ENCODE measurements at places on chromosomes 11 and 22.

- no peak for DNase-seq
Measured at GRCh38 chr11:8327761-8328192, 64.1 kb upstream of the LMO1 start.

DNA sequence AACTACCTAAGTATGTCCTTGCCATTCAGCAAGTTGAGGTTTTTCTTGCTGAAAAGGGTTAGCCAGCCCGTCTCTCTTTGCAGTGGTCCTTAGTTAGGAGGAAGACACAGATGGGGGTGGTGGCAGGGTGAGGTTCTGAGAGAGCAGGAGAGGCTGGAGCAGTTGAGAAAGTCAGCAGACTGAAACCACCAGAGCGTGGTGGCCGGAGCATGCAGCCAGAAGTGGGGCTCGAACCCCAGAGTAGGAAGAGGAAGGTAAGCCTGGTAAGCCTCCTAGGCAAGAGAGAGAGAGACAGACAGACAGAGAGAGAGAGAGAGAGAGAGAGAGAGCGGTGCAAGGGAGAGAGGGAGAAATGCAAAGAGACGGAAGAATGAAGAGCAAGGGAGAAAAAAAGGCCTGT, 9.2 kb upstream of the SCN4B start:
- no peak for DNase-seq

GRCh38 chr22:49005557-49005956, 822.1 kb downstream of the BRD1 start:
- no peak for DNase-seq

DNA sequence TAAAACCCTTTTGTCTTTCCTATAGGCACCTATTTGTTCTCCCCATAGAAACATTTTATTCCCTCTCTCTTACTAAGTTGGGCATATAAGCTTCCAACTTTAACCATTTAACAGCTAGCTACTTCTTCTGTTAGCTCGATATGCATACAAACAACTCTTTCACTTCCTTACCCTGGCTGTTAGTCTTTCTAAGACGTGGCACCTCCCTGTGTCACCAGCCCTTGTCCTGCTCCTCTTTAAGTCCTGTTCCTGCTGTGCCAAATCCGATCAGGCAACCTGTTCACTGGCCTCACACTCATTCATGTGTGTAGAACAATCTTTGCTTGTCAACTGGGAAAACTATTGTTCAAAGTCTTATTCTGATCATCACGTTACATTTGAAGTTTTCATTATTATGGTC, 1376.1 kb upstream of the TENM4 start:
- DNase-seq, result no peak

DNA sequence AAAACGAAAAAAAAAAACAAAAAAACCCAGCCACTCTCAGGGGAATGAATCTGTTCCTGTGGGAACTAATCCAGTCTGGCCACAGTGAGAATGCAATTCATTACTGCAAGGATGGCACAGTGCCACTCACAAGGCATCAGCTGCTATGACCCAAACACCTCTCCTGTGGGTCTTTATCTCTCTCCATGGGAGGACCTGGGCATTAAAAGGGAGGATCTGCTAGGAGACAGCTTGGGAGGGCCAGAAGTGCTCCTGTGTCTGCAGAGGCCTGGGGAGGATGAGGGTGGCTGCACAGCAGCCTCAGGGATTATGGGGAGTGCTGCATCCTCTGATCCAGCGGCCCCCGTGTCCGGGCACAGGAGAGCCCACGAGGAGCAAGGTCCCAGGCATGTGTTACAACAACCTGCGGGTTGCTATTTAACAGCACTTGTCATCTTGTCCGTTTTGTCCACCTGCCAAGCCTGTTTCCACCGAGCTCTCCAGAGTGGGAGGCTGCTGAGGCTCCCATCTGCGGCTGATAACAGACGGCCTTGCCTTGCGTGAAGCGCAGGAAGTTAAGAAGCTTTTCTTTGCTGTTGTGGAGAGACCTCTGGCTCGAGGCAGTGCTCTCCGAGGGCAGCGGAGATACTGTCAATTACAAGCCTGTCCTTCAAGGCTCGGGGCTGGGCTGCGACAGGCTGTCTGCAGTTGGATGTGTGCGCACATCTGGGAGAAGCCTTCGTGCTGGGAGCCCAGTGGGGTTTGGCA, 97.7 kb downstream of the NXPE2 start:
- no peak for DNase-seq

DNA sequence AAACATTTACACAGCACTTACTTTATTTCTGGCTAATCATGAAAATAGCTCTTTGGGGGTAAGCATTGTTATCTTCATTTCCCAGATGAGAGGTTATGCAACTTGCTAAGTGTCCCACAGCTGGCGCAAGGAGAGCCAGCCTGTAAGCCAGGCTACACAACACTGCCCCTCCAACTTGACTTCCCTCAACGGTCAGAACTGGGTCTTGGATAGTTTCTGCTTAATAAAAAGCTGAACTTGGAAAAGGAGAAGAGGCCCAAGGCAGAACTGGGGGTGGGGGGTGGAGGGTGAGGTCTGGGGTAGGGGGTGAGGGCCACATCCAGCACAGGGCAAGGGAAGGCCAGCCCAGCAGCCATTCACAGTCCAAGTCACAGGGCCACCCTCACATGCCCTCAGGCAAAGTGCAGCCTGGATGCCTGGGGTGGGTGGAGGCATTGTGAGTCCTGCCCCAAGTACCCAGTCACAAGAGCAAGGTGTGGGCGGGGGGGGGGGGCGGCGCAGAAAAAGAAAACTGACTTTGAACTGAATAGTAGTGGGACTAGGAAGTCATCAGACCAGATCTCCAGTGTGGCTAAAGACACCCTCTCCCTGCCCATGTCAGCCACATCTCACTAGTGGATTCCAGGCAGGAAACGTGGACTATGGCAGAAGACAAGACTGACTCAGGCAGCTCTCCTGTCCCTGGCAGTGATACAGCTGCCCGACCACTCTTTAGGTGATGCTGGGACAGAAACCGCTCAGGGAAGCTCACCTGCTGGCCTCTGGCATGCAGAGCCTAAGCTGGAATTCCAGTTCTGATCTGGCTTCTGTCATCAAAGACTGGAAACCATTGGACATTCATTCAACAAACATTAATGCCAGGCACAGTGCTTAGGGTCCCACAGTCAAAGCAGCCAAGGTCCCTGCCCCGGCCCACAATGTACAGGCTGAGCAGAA, 52.4 kb downstream of the PACSIN2 start:
- DNase-seq, result peak; percentile 93

- no peak for DNase-seq
Measured at GRCh38 chr11:96023275-96023674, 99.4 kb upstream of the MTMR2 start.

DNA sequence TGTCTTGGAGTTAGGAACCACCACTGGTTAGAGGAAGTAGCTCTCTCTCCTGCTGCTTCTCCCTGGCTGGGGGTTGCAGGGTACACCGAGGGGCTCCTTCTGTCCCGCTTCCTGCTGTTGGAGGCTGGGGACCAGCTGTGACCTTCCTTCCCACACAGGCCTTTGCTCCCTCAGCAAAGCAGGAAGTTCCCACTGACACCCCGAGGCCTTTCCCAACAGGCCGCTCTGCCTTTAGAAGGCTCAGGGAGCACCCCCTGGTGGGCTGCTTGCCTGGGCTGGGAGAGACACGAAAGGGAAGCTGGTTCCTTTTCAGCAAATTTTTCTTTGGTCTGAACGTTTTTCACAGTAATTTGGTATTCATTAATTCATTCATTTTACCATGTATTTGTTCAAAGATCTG, 527.9 kb upstream of the B3GAT1 start:
- no peak for DNase-seq

DNA sequence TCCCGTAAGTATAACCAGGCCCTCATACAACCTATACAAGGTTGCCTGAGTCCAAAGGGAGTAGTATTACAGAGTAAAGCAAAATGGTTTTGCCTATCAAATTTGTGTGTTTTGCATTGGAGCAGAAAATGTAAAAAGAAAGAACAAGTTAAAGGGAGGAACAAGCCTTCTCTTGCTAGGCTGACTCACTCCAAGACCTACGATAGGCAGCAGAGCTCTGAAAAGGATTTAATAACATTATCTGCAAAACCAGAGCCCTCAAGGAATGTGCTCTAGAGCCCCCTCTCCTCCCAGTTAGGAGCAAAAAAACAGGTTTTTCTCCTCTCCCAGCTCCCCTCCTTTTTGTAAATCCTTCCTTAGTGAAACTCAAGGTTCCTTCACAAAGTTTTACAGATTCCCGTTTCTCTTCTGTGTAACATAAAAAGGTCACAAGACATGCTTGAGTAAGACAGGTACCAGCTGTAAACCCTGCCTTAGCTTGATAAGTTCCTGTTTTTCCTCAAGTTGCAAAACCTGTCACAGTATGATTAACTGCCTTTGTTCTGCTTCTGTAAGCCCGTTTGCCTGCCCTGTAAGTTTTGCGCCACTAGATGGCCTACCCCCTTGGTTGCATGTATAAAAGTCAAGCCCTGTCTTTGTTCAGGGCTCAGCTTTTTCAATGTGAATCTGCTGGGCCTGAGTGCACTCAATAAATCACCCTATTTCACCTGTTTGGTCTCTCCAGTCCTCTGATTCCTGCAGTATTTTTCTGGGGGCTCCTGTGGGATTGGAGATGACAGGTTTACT, 498.2 kb downstream of the KCNA4 start:
- DNase-seq, result no peak

DNA sequence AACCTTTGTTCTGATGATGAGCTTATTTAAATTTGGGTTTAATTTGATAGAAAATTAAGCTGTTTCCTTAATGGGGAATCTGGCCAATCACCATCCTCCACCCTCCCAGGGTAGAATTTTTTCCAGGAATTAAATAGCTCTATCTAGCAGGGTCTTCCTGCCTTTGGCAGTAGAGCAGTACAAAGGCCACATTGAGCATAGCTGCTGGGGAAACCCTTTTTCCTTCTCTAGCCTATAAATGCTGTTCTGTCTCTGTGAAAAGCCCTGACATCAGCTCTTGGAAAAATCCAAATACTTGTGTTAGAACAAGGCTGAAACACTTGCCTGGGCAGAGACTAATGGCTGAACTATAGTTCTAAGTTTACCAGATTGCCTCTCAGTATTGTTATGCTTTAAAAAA, 55.1 kb downstream of the ARHGEF12 start:
- no peak for DNase-seq

GRCh38 chr22:27836181-27836580, 34.6 kb upstream of the MN1 start:
- DNase-seq, result no peak

DNA sequence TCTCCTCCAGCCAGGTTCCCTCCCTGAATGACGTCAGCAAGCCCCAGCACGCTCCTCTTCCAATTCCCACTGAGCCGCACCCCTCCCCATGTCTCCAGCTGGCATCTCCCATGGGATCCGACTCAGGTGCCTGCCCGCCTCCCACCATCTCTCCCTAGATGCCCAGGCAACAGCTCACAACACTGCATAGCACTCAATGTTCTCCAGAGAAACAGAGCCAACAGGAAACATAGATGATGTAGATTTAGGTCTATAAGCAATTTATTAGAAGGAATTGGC, 532.3 kb downstream of the BRD1 start:
- no peak for DNase-seq

DNA sequence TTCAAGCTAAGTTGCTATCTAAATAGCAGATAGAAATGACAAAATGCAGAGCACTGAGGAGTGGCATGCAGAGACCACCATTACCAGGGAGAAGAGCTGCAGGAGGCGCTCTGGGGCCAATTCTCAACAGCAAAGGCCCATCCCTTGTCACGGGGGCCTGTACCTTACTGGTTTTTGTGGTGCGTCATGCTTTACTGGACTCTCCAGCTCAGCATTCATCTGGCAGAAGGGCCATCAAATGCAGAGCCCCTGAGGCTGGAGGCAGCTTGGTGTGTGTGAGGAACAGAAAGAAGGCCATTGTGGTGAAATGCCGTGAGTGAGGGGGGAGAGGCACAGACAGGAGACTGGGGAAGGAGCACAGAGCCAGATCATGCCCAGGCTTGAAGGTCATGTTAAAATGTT, 56.5 kb upstream of the NAV2 start:
- no peak for DNase-seq

DNA sequence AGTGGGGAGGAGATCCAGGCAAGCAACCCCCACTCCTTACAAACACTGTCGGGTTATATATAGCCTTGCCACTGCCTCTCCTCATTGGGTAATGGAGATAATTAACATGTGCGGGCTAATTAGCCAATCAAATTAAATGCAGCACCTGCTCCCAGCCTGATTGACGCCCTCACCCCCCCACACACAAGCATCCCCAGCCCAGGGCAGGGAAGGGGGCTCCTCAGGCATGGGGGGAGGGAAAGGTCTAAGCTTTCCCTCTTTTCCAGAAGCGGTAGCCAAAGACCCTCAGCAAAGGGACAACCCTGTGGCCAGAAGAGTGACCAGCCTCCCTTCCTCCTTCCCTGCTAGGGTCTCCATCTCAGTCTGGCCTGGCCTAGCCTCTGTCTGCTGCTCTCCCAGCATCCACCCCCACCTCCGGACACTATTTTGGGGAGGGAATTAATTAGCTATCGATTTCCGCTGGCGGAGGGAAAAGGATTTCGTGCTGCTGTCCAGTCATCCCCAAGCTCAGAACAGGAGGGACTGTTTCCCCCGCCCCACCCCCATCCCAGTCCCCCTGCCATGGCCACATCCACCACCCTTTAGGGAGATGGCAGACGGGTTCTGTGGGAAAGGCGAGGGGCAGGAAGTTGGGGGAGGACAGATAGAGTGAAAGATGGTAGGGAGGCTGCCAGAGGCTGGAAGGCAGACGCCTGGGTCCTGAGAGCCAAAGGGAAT, 7.1 kb downstream of the NRXN2 start:
- DNase-seq, result no peak

DNA sequence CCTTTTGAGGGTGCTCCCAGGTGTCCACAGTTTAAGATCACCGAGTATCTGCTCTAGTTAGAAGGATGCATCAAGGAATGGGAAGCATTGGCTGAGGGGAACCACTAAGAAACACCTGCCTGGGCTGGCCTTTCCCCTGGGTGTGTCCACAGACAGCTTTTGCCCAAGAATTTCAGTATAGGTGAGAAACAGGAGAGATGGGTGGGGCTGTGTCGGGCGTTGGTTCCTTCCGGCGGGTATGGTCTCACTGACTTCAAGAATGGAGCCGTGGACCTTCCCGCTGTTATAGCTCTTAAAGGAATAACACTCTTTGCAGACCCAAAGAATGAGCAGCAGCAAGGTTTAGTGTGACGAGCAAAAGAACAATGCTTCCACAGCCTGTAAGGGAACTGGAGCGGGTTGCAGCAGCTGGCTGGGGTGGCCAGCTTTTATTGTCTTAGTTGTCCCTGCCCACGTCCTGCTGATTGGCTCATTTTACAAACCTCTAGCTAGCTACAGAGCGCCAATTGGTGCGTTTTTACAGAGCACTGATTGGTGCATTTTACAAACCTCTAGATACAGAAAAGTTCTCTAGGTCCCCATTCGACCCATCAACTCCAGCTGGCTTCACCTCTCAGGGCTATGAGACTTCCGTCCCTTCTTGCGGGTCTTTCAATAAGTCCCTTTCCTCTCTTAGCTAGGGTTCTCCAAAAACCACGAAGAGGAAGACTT, 2.4 kb downstream of the FADS1 start:
- DNase-seq, result peak; percentile 65

GRCh38 chr11:87463486-87464102, 425.9 kb downstream of the TMEM135 start:
- peak; percentile 15 for DNase-seq

GRCh38 chr11:85821636-85822035, 10.7 kb upstream of the SYTL2 start:
- no peak for DNase-seq

GRCh38 chr11:17979770-17980371, 33.0 kb downstream of the SERGEF start:
- peak; percentile 21 for DNase-seq
